ENCODE measurements at places on chromosomes 3 and 15. TPM values are rescaled to one million over a fixed set of nuclear protein-coding genes. Genes with fewer than 3 reads are reported as not detected.

GRCh38 chr3:193134856-193135255, 106.2 kb upstream of the PLAAT1 start:
- peak; percentile 33 for DNase-seq

Gene KCNH8
- polyA plus RNA-seq: 0.04 TPM

GRCh38 chr3:120524171-120524923, 71.8 kb upstream of the NDUFB4 start:
- DNase-seq: no peak

- no peak for DNase-seq
Observed at GRCh38 chr3:28856796-28857195, 424.1 kb upstream of the RBMS3 start.

DNA sequence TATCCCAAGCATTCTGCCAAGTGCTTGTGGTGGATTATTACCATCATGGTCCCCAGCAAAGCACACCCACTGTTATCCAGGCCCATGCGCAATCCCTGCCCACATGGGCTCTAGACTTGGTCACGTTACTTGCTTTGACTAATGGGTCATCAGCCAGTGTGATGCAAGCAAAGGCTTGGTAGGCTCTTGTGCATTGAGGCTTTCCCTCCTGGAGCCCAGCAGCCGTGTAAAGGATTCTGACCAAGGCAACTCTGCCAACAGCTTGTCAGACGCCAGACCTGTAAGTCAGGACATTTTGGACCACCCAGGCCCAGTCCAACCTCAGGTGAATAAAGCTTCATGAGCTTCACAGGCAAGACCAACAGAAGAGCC, 93.9 kb downstream of the ABHD5 start:
- no peak for DNase-seq

GRCh38 chr3:166282931-166283330, 445.7 kb upstream of the BCHE start:
- DNase-seq: no peak

Gene SLC9C1
- polyA plus RNA-seq: 0.10 TPM

Gene ISLR
- polyA plus RNA-seq: 152 TPM

DNA sequence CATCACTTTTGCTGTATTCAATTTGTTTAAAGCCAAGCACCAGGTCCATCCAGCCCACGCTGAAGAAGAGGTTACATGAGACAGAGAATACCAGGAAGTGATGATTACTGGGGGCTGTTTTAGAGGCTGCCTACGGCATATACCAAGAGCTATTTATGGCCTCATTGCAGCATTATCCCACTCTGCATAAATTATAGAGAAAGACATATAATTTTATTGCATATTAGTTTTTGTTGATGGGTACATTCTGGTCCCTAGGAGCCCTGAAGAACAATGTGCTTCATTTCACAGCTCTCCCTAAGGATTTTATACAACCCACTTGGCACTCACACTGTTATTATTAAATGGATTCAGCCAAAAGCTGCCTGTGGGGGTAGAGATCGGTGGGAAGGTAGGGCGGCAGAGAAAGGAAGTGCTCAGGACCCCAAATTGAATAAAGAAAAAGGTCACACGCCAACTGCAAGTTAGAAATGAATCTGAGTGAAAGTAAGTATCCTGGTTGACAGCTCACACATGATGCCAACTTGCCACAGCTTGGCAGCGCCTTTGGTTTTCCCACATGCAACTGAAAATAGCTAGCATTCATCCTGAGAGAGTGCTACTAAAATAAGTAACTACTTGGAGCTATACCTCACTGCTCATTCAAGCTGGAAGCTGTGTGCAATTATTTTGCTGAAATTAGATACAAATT, 73.7 kb downstream of the CCNL1 start:
- DNase-seq: no peak

GRCh38 chr3:166104938-166105337, 267.7 kb upstream of the BCHE start:
- DNase-seq: no peak

GRCh38 chr3:161854232-161854771, 357.7 kb downstream of the OTOL1 start:
- no peak for DNase-seq

DNA sequence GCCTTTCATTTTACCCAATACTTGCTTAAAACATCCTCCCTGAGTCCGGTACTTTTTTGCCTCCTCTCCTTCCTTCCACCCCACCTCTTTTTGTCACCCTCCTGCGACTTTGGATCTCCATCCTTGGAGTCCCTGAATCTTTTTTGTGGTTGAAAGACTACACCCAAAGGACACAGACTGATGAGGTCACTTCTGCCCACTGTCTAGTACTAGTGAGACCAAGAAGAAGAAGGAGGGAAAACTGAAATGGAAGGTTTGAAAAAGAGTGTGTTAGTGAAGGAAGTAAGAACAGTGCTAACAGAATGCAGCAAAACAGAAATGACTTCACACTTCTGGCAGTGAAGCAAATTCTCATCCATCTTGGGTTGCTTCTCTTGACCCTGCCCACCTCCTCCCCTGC, 6.6 kb downstream of the B3GNT5 start:
- DNase-seq: no peak

Gene FMN1
- 1.6 TPM for polyA plus RNA-seq

Gene ZNF717
- polyA plus RNA-seq: 10.2 TPM

DNA sequence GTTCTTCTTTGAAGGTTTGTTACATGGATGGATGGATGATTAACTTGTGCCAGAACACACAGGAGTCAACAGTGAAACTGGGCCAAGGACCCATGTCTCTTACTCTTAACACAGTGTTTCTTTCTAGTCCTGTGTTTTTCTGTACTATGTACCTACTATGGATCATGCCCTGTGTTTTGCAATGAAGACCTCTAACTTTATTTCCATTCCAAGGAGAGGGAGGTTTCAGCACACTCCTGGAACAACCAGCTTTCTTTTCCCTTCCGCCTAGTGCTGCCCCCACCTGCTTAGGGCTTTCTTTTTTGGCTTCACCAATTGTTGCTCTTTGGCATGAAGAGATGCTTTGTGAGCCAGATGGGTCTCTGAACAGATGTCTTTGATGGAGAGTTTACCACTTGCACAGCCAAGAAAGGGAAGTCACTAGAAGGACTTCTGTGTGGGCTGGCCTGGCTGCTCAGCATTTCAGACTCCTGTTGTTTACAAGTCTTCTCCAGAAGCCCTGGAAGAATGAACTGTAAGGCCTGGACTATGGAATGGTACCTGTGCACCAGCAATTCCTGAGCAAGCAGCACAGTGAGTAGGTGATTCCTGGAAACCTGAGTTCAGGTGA, 44.5 kb downstream of the SNAPC5 start:
- DNase-seq: peak; percentile 13

Gene CCDC39
- polyA plus RNA-seq: 2.7 TPM

DNA sequence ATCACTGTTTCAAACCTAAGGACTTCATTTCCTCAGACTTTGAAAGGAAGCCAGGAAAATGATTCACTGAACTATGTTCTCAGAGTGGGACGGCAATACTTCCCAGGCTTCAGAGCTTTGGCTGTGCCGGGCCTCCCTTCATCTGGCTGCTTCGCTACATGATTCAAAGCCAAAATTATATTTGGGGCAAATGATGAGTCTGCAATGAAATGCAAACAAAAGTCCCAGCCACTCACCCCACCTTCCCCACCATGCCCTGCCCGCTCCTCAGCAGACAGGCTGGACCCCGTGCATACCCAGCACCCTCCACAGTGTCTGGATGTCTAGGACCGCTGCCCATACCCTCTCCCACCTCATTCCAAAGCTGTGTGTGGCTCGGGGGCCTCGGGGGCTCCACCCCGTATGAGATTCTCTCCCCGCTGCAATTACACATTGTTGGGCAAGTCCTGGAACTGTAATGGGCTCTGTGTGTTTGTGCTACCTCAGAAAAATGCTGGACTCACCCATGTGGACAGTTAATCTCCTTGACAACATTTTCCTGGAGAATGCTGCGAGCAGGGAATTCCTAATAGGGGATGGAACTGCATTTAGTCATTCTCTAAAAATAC, 32.2 kb downstream of the ATP10A start:
- DNase-seq: peak; percentile 82

DNA sequence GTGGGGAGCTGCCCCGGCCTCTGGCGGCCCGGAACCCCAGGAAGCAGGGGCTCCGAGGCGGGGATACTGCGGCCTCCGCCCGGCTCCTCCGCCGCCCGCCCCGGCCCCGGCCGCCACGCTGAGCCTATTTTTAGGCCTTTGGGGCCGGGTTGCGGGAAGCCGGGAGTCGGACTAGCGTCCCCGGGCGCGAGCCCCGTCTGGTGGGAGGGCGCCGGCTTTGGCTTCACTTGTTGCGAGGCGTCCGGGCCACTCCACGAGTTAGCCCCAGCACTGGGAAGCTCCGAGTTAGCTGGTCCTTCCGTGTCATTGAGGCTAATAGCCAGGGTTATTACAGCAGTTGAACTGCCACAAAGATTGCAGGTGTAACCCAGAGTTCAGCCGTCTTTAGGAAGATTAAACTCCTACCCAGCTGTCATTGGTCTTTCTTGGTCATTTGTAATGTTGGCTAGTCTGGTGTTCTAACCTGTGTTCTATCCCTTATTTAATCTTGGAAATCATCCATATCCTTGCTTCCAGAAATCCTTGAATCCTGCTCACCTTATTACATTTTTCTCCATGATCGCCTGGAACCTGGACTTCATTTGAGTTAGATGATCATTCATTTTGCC, 791 bp downstream of the GYG1 start:
- DNase-seq: peak; percentile 36

Gene GHSR
- polyA plus RNA-seq: not detected

GRCh38 chr3:146390957-146391356, 78.4 kb downstream of the PLSCR2 start:
- peak; percentile 17 for DNase-seq

- no peak for DNase-seq
Observed at GRCh38 chr3:190193210-190193609, 72.5 kb upstream of the P3H2 start.

GRCh38 chr15:62124176-62124972, 40.7 kb downstream of the C2CD4B start:
- DNase-seq: no peak

DNA sequence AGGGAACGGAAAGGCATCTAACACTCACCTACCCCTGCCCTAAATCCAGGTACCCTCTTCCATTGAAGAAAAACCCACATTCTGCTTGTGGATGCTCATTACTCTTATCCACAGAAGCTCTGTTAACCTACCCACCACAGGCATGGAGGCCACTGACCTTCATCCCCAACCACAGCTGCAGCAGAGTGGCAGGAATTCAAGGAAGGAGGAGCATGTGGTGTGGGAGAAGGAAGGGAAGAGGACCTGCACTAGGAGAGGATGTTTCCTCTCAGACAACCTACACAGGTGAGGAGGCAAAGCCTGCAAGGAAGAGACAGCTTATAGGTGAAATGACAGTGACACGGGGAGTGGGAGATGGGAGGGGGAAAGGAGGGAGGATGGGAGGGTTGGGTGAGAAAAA, 192.5 kb upstream of the TSC22D2 start:
- no peak for DNase-seq

Gene SLC2A2
- not detected for polyA plus RNA-seq

Gene GORASP1
- polyA plus RNA-seq: 38.5 TPM

Gene SMARCC1
- polyA plus RNA-seq: 62.5 TPM

- DNase-seq: no peak
Observed at GRCh38 chr3:48039487-48040190, 23.4 kb upstream of the MAP4 start.

- no peak for DNase-seq
Observed at GRCh38 chr3:146517684-146518435, 26.5 kb downstream of the PLSCR1 start.

- peak; percentile 82 for DNase-seq
Observed at GRCh38 chr3:23710555-23710954, 95.2 kb upstream of the UBE2E1 start.

DNA sequence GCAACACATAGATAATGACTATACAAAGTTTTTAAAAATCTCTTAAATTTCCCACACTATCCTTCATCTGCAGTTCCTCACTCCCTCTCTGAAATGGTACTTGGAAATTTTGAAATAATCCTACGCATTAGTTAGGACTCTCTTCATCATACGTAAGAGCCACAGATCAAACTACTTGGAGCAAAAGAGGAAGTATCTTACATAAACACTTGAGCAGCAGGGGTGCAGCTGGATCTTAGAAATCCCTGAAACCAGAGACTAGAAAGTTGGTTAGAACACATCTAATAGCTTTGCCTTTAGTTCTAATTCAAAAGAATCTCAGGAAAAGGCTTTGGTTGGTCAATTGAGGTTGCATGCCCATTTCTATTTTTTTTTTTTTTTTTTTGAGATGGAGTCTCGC, 38.8 kb upstream of the ZNF445 start:
- DNase-seq: no peak

Gene CELSR3
- polyA plus RNA-seq: 0.36 TPM

DNA sequence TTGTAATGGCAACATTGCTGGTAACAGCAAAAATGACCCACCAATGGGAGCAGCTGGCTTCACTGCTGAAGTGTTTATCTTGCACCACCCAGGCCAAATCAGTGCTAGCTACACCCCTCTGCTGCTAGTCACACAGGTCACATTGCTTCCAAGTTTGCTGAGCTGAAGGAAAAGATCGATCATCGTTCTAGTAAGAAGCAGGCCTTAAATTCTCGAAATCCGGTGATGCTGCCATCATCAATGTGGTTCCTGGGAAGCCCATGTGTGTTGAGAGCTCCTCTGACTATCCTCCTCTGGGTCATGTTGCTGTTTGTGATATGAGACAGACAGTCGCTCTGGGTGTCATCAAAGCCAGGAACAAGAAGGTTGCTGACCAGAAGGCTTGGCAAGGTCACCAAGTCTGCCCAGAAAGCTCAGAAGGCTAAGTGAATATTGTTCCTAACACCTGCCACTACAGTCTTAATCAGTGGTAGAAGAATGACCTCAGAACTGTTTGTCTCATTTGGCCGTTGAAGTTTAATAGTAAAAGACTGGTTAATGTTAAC, 21.2 kb downstream of the TM4SF4 start:
- no peak for DNase-seq

- no peak for DNase-seq
Observed at GRCh38 chr15:83094583-83094982, 12.9 kb upstream of the TM6SF1 start.

DNA sequence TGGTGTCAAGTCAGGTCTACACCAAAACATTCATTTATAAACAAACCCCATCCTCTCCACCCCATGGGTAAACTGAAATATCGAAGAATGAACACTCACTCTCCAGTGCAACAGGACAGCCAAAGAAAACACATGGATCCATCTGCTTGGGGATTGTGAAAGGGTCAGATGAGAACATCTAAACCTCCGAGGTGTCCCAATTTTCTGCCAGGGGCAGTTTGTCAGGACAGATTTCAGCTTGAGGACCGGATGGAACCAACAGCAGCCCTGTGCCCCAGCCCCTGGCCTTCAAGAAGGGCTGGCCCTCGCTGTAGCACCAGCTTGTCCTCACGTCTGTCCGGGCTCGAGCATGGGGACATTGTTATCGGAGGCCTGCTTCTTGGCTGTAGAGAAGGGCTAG, 45.5 kb downstream of the PCSK6 start:
- DNase-seq: no peak

DNA sequence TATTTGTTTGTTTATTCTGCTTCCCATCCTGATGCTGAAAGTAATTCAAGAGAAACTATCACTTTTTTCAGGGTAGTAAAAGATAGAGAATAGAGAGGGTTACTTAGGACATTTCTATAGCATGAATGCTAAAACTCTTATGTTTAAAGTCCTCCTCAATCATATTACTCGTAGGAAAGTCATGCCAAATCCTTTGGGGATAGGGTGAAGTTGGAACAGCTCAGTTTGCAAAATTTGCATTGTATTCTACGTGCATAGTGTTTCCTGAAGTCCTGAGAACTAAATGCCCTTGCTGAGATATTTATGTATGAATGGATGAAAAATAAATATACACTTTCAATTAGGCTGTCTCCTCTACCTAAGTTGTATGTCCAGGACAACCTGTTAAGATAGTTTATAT, 14.6 kb downstream of the PLSCR5 start:
- no peak for DNase-seq

GRCh38 chr15:99086327-99086667, 18.6 kb upstream of the SYNM start:
- no peak for DNase-seq

Gene SAMMSON
- polyA plus RNA-seq: not detected

- DNase-seq: no peak
Observed at GRCh38 chr3:167575000-167575600, 78.6 kb downstream of the WDR49 start.

All from hindlimb muscle (tissue), 1 donor.